ENCODE measurements at places on chromosomes 1 and 21.

DNA sequence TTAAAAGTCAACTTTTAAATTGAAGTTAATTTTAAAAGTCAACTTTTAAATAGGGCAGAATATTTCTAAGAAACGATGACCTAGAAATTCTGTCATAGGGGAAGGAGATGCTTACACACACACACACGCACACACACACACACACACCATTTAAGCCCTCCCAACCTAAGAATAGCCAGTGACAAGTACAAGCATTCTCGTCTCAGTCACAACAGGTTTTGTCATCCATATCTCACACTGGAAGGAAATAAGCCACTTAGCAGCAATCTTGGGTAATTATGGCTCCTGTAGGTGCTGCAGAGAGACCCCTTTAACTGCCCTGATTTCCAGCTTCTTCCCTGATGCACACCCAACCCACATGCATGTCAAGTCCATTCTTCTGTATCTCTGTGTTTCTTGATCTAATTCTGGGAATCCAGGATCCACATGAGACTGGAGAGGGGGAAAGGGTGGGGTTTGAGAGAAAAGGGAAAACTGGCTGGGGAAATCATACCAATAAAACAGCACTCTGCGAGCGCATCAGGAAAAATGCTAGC, 338.1 kb downstream of the PAPPA2 start:
- no peak for DNase-seq
- no peak overlapping the region for H3K27ac ChIP-seq
- no peaks in the 10 kb centered on the region for H3K36me3 ChIP-seq
- H3K4me1 ChIP-seq = no peaks in the 10 kb centered on the region

- DNase-seq = peak; percentile 96
- peak overlapping the region; percentile 99 for H3K27ac ChIP-seq
- peaks cover 72% of the 10 kb centered on the region for H3K4me1 ChIP-seq
- no peaks in the 10 kb centered on the region for H3K27me3 ChIP-seq
- no peak overlapping the region for H3K4me3 ChIP-seq
- no peaks in the 10 kb centered on the region for H3K36me3 ChIP-seq
These were observed 14.8 kb downstream of the IL6R start for GRCh38 chr1:154419620-154420571.

DNA sequence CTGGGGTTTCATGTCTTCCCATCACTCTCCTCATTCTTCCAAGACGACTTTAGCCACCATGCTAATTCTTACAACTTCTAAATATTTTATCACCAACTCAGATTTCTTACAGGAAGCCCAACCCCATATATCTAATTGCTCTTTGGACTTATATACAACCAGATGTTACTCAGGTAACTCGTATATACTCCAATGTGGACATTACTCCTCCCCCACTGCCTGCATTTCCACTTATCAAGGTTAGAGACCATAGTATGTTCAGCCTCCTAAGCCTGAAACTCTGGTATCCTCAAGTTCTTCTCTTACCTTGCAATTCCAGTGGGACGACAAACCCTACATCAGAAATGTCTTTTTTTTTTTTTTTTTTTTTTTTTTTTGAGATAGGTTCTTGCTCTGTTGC, 2.7 kb upstream of the RCC1 start:
- no peak overlapping the region for H3K27ac ChIP-seq
- no peak overlapping the region for H3K4me3 ChIP-seq
- no peaks in the 10 kb centered on the region for H3K27me3 ChIP-seq
- peaks cover 24% of the 10 kb centered on the region for H3K4me1 ChIP-seq

GRCh38 chr1:6241887-6242740, 1.9 kb upstream of the HES3 start:
- no peak for DNase-seq
- peaks cover 29% of the 10 kb centered on the region for H3K4me1 ChIP-seq
- H3K27me3 ChIP-seq = peaks cover 4% of the 10 kb centered on the region
- no peak overlapping the region for H3K27ac ChIP-seq
- H3K36me3 ChIP-seq = no peaks in the 10 kb centered on the region

DNA sequence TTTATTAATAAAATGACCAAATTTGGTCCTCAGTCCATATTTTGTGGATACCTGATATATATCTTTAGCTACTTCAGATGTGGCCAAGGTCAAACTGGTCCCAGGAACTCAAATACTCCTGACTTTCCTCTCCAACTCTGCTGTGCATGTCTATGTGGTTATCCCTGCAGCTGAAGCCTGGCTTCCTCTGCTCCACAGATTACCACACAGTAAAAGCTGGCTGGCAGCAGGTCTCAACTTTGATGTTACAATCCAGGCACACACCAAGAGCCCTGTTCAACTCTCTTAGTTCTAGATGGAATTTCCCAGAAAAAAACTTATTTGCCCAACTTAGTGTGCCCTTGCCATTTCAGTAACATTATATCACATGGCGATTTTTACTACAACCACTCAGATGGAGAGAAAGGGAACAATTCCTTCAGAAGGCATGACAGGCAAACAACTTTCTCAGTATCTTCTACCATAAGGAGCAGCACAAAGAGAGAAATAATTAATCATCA, 479.5 kb downstream of the PLPP3 start:
- H3K27ac ChIP-seq = no peak overlapping the region
- DNase-seq = no peak
- no peaks in the 10 kb centered on the region for H3K4me1 ChIP-seq
- H3K36me3 ChIP-seq = no peaks in the 10 kb centered on the region

DNA sequence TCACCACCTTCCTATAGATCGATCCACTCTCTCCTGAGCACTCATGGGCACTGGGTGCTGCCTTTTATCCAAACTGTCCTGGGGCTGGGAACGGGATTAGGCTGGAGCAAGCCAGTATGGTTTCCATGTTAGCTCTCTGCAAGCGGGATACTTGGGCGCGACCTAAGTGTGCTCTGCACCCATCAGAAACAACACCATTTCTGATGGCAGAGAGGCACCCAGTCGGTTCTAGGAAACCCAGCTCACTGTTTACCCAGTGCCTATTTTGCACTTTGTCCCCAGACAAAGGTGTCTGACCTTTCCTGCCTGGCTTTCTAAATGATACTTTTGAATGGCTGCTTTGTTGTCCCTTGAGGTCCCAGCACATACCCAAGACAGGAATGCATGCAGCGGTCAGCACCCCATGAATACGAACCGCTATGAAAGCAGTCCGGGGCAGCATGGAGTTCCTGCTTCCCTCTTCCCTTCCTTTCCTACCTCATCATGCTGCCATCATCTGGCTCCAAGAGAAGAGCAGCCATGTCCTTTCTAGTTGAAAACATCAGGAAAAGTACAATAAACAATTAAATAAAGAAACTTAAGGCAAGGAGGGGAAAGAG, 83.9 kb downstream of the TRABD2B start:
- H3K27me3 ChIP-seq = no peaks in the 10 kb centered on the region
- H3K4me3 ChIP-seq = no peak overlapping the region

DNA sequence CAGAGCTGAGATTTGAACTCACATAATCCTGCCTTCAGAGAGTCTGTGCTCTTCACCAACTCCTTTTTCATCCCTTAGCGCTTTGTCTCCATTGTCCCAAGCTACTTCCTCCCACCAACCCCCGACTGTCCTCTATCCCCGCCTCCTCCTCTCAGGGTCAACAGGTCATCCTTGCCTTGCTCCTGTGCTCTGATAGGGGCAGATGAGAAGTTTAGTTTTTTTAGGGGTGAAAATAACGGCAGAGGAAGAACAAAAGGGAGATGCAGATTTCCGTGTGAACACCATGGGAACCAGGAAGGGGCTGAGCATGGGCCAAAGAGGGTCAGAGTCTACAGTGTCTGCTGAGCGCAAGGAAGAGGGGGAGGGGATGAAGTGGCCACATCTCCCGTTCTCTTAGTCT, 31.9 kb downstream of the GLUL start:
- H3K27ac ChIP-seq = no peak overlapping the region
- H3K27me3 ChIP-seq = no peaks in the 10 kb centered on the region
- H3K4me3 ChIP-seq = no peak overlapping the region
- DNase-seq = no peak

- no peaks in the 10 kb centered on the region for H3K4me1 ChIP-seq
- H3K27ac ChIP-seq = no peak overlapping the region
- DNase-seq = no peak
These were observed 65.1 kb downstream of the PIK3CD start for GRCh38 chr1:9716404-9717192.

GRCh38 chr1:159902541-159902940, 2.6 kb upstream of the CFAP45 start:
- H3K36me3 ChIP-seq = no peaks in the 10 kb centered on the region
- H3K27me3 ChIP-seq = no peaks in the 10 kb centered on the region
- H3K4me3 ChIP-seq = no peak overlapping the region
- no peak for DNase-seq
- H3K27ac ChIP-seq = no peak overlapping the region

DNA sequence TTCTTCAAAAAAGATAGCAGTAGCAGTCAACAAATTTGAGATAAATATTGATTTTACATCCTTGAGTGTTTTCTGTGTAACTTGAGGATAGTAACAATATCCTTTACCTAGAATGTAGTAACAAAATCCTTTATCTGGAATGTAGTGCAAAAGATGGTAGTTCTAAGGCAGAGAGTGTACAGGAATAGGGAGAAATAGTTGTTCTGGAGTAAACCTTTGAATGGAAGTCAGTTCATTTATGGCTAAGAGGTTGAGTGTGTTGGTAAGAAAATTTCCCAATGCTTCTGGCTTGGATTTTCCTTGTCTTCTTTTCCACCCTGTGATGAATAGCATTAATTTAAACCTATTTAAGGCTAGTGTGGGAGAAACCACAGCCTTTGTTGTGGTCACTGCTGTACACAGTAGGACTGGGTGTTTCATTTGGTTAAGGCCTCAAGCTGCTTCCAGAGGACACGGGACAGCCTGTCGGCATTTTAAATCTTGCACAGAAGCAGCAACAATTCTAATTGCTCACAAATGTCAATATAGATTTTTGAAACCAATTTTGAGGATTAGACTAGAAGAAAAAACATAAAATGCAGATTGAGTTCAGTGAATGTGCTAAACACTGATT, 11.3 kb downstream of the NFIA start:
- no peaks in the 10 kb centered on the region for H3K27me3 ChIP-seq
- no peak for DNase-seq
- H3K27ac ChIP-seq = no peak overlapping the region
- no peak overlapping the region for H3K4me3 ChIP-seq
- no peaks in the 10 kb centered on the region for H3K36me3 ChIP-seq
- peaks cover 75% of the 10 kb centered on the region for H3K4me1 ChIP-seq

DNA sequence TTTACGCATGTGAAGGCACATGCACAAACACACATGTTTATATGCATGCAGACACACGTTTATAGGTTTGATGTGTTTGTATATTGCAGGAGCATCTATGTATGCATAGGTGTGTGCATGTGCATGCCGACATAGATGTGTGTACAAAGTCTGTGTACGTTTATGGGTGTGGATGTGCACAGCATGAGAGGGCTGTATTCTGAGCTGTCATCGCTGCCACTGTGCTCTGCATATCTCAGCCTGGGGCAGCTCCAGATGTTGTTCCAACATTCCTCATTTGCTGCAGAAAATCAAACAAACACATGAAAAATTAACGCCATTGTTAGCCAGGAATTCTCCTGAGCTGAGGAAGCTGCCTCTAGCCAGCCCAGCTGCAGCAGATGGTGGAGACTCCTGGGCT, 132.3 kb upstream of the CSF3R start:
- no peaks in the 10 kb centered on the region for H3K4me1 ChIP-seq
- H3K27me3 ChIP-seq = no peaks in the 10 kb centered on the region
- DNase-seq = no peak
- no peak overlapping the region for H3K4me3 ChIP-seq
- H3K27ac ChIP-seq = no peak overlapping the region

- H3K4me1 ChIP-seq = peaks cover 91% of the 10 kb centered on the region
- no peaks in the 10 kb centered on the region for H3K27me3 ChIP-seq
- H3K27ac ChIP-seq = no peak overlapping the region
- H3K36me3 ChIP-seq = no peaks in the 10 kb centered on the region
- no peak overlapping the region for H3K4me3 ChIP-seq
These were observed 21.5 kb downstream of the NFYC start for GRCh38 chr1:40712997-40713396.

DNA sequence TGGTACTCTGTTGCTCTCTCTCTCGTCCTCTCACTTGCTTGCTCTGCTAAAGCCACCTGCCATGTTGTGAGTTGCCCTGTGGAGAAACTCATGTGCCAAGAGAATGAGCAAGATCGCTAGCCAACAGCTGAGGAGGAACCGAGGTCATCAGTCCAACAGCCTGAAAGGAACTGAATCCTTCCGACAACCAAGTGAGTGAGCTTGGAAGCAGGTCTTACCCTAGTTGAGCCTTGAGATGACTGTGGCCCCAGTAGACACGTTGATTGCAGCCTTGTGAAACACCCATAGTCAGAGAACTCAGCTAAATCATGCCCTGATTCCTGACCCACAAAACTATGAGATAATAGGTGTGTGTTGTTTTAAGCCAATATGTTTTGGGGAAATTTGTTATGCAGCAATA, 48.1 kb upstream of the BACH1 start:
- no peak for DNase-seq
- H3K27me3 ChIP-seq = no peaks in the 10 kb centered on the region
- no peaks in the 10 kb centered on the region for H3K36me3 ChIP-seq
- no peak overlapping the region for H3K27ac ChIP-seq

- H3K27me3 ChIP-seq = no peaks in the 10 kb centered on the region
- no peak overlapping the region for H3K27ac ChIP-seq
- H3K4me3 ChIP-seq = no peak overlapping the region
These were observed 285.0 kb downstream of the SIPA1L2 start for GRCh38 chr1:232344791-232345399.

Measured in body of pancreas (tissue), 4 donors.